ENCODE measurements at places on chromosomes 6 and 20.

DNA sequence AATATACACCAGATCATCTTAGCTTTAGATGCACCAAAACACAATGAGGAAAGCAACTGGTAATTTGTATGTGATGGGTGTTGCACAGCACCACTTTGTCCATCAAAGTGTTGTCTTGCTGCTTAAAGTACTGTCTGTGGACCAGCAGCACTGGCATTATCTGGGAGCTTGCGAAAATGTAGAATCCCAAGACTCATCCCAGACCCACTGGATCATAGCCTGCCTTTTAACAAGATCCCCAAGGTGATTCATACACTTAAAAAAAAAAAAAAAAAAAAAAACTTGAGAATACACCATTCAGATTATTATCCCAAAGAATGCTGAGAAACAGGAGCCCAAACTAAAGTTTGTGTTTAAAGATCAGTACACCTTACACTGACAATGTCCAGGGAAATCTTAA, 123.4 kb downstream of the TASP1 start:
- H3K4me1 ChIP-seq = no peaks in the 10 kb centered on the region
- H3K36me3 ChIP-seq = peaks cover 11% of the 10 kb centered on the region
- DNase-seq = no peak
- no peak overlapping the region for H3K27ac ChIP-seq

DNA sequence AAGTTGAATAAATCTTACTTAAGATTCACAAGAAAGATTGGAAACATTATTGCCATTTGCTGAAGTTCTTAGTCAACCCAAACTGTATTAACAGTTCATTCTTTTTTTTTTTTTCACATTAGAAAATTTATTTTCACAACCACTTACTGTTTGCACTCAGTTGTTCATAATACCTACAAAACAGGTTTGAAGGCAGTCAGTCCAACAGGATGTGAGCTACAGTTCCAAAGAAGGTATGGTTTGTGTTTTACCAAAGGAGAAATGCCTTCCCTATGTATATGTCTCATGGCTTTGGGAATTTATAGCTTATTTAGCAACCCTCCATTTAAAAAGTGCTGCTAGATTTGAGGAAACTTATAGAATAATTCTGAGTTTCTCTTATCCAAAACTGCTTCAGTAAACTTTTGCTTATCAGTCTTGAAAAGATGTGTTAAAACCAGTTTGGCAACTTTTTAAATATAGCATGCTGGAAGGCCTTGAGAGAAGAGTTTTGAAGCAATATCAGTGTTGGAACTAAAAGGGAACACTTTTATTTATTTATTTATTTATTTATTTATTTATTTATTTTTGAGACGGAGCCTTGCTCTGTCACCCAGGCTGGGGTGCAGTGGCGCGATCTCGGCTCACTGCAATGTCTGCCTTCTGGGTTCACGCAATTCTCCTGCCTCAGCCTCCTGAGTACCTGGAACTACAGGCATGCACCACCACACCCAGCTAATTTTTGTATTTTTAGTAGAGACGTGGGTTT, 46.8 kb upstream of the RREB1 start:
- H3K27ac ChIP-seq = no peak overlapping the region
- no peak overlapping the region for H3K4me3 ChIP-seq
- no peaks in the 10 kb centered on the region for H3K4me1 ChIP-seq
- no peak for DNase-seq
- no peaks in the 10 kb centered on the region for H3K27me3 ChIP-seq

DNA sequence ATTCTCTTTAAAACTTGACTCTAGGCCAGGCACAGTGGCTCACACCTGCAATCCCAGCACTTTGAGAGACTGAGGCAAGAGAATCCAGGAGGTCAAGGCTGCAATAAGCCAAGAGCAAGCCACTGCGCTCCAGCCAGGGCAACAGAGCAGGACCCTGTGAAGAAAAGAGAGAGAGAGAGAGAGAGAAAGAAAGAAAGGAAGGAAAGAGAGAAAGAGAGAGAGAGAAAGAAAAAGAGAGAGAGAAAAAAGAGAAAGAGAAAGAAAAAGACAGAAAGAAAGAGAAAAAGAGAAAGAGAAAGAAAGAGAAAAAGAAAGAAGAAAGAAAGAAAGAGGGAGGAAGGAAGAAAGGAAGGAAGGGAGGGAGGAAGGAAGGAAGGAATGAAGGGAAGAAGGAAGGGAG, 76.7 kb downstream of the RIN2 start:
- no peaks in the 10 kb centered on the region for H3K36me3 ChIP-seq
- no peaks in the 10 kb centered on the region for H3K27me3 ChIP-seq
- no peaks in the 10 kb centered on the region for H3K4me1 ChIP-seq

- peak overlapping the region; percentile 94 for H3K4me3 ChIP-seq
- H3K4me1 ChIP-seq = peaks cover 19% of the 10 kb centered on the region
- no peaks in the 10 kb centered on the region for H3K27me3 ChIP-seq
- H3K27ac ChIP-seq = peak overlapping the region; percentile 92
- H3K36me3 ChIP-seq = peaks cover 4% of the 10 kb centered on the region
These were observed 912 bp upstream of the SENP6 start for GRCh38 chr6:75600768-75601167.

- H3K4me1 ChIP-seq = peaks cover 6% of the 10 kb centered on the region
- peaks cover 9% of the 10 kb centered on the region for H3K27me3 ChIP-seq
- H3K4me3 ChIP-seq = no peak overlapping the region
- no peak overlapping the region for H3K27ac ChIP-seq
- peak; percentile 48 for DNase-seq
These were observed 48.2 kb downstream of the MRPL14 start for GRCh38 chr6:44078827-44079671.

- H3K36me3 ChIP-seq = no peaks in the 10 kb centered on the region
- DNase-seq = no peak
- no peak overlapping the region for H3K27ac ChIP-seq
- no peaks in the 10 kb centered on the region for H3K27me3 ChIP-seq
- no peak overlapping the region for H3K4me3 ChIP-seq
These were observed 395.1 kb upstream of the CNR1 start for GRCh38 chr6:88561034-88561953.

DNA sequence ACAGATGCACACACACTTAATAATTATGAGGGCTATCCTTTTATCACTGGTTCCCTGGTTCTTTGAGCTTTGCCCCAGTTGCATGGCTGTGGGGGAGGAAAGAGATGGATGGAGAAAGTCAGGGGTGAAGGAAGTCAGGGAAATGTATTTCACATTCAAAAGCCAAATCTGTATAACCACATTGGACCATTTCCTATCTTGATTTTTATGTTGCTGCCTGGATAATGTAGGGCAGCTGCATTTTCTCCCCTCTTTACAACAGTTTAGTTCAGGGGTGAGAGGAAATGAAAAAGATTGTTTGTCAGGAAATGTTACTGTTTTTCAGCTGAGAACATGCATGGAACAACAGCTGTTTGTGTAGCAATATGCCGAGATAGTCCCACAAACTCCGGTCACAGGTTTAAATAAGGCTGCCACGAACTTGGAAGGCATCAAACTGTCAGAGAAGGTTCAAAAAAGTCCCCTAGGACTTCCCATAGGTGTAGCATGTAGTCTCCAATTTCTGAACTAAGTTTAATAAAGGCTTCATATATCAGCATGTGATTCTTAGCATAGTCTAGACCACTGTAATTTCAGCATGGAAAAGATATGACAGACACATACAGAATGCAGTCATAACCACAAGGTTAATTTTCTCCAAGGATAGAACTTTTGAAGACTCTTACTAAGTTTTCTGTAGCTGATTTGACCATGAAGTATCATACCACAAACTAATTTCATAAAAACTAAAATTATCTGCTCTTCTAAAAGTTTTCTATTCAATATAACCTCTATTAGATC, 82.1 kb upstream of the COL21A1 start:
- H3K4me3 ChIP-seq = no peak overlapping the region
- H3K27me3 ChIP-seq = no peaks in the 10 kb centered on the region
- no peaks in the 10 kb centered on the region for H3K4me1 ChIP-seq
- H3K27ac ChIP-seq = no peak overlapping the region

- no peak overlapping the region for H3K4me3 ChIP-seq
- no peaks in the 10 kb centered on the region for H3K36me3 ChIP-seq
- H3K27me3 ChIP-seq = no peaks in the 10 kb centered on the region
- no peak for DNase-seq
- H3K4me1 ChIP-seq = no peaks in the 10 kb centered on the region
- no peak overlapping the region for H3K27ac ChIP-seq
These were observed 397.1 kb downstream of the ARHGAP18 start for GRCh38 chr6:129312880-129313279.
